ENCODE measurements at places on chromosomes 1 and 21.

DNA sequence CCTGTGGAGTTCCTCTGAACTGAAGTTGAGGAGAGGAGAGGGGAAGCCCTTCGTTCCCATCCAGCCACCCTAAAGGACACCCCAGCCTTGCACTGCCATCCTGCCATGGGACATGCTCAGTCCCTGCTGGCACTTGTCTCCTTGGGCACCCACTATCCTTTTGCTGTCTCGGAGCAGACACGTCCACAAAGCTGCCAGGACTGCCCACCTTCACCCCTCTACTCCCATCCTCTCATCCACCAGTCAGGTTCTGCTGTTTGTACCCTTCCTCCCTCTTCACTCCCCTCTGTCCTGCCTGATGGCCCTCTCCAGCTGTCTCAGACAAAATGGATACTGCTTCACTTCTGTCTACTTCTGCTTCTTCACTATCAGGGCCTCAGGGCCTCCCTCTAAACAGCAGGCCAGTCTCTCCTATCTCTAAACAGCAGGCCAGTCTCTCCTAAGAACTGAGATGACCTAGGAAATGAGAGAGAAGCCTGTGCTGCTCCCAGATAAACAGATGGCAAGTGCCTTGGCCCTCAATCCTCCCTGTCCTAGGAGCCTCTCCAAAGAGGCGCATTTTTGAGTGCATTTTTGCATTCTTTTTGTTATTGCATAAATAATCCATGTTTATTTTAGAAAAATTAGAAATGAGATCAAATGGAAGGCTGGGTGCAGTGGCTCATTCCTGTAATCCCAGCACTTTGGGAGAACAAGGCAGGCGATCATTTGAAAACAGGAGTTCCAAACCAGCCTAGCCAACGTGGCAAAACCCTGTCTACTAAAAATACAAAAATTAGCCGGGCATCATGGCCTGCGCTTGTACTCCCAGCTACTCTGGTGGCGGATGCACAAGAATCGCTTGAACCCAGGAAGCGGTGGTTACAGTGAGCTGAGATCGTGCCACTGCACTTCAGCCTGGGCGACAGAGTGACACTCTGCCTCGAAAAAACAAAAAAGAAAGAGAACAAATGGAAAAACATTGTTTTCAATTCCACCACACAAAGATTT lies 4.4 kb upstream of the PYCR2 start:
- no peak overlapping the region for H3K27ac ChIP-seq
- DNase-seq = no peak
- no peaks in the 10 kb centered on the region for H3K4me1 ChIP-seq
- H3K36me3 ChIP-seq = peaks cover 15% of the 10 kb centered on the region
- H3K4me3 ChIP-seq = no peak overlapping the region

GRCh38 chr1:90763930-90764329 lies 46.8 kb upstream of the BARHL2 start:
- DNase-seq = no peak
- no peaks in the 10 kb centered on the region for H3K36me3 ChIP-seq
- H3K27ac ChIP-seq = no peak overlapping the region
- H3K27me3 ChIP-seq = no peaks in the 10 kb centered on the region
- H3K4me3 ChIP-seq = no peak overlapping the region
- H3K4me1 ChIP-seq = no peaks in the 10 kb centered on the region

GRCh38 chr1:65792669-65793358 lies at the start of gene PDE4B:
TSS of gene PDE4B (plus strand) at chr1:65792895.
- peak; percentile 21 for DNase-seq
- H3K4me1 ChIP-seq = no peaks in the 10 kb centered on the region
- no peaks in the 10 kb centered on the region for H3K36me3 ChIP-seq
- H3K27ac ChIP-seq = no peak within 1 kb of the TSS

DNA sequence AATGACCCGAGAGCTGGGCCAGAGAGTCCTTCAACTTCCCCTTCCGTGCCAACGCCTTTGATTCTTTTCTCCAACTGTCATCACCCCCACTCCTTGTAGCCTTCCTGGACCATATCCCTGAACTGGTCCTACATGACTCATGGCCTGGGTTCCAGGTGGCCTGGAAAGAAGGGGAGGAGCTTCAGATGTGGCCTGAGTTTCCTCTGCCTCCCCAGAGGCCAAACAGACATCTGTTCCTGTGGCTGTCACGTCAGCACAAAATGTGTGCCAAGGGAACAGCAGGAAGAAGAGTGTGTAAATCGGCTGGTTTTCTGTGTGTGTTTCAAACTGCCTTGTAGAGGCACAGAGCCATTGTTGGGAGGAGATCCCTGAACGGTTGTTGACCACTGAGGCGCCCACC lies 24.9 kb upstream of the KIRREL1 start:
- no peak overlapping the region for H3K4me3 ChIP-seq
- H3K27me3 ChIP-seq = no peaks in the 10 kb centered on the region
- DNase-seq = peak; percentile 61
- H3K4me1 ChIP-seq = peaks cover 59% of the 10 kb centered on the region
- no peaks in the 10 kb centered on the region for H3K36me3 ChIP-seq

DNA sequence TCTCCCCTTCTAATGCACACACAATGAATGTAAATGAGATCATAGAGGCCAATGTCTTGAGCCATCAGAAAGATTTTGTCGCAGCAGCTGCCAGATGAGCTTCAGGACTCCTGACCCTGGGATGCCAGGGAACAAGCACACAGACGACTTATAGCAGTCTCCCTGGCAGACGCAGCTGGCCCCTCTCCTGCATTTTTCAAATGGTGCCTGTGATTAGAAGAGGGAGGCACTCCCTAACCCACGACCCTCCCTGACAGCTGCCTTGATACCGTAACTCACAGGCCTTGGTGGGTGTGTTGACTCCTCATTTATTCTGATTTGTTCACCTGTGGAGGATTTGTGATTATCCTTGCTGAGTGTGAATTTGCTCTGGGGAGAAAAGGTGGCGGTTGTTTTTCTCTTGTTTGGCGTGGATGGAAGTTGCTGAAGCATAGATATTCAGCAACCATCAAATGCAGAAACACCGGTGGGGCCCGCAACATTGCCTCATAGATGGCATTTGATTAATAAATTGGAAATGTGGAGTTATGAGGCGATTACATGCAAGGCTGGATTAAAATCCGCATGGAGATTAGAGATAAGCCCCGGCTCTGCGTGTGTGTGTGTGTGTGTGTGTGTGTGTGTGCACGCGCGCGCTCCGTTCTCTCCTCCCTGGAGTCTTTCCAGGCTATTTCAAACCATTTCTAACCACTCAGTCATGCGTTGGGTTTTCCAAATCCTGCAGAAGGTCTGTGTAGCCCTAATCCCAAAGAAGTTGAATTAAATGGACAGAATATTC lies 2.1 kb upstream of the RD3 start:
- H3K36me3 ChIP-seq = no peaks in the 10 kb centered on the region
- H3K4me3 ChIP-seq = no peak overlapping the region
- peaks cover 59% of the 10 kb centered on the region for H3K27me3 ChIP-seq
- no peak overlapping the region for H3K27ac ChIP-seq
- DNase-seq = no peak

DNA sequence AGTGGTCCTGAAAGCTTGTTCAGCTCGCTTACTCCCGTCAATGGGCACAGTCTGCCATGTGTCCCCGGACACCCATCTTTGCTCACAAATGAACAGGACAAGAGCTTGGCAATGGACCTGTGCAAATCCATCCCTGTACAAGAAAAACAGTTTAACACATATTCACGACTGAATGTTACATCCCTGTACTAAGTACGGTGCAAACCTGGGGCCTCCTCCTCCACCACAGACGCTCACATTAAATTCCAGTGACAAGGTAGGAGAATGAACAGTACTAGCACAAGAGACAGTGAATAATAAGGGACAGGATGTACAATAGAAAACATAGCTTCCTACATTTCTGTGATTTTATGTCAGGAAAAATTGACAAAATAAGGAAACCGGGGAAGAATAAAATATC lies 187.7 kb downstream of the ASTN1 start:
- peaks cover 18% of the 10 kb centered on the region for H3K27me3 ChIP-seq
- no peak overlapping the region for H3K4me3 ChIP-seq
- DNase-seq = no peak
- no peaks in the 10 kb centered on the region for H3K4me1 ChIP-seq
- H3K27ac ChIP-seq = no peak overlapping the region
- H3K36me3 ChIP-seq = no peaks in the 10 kb centered on the region

DNA sequence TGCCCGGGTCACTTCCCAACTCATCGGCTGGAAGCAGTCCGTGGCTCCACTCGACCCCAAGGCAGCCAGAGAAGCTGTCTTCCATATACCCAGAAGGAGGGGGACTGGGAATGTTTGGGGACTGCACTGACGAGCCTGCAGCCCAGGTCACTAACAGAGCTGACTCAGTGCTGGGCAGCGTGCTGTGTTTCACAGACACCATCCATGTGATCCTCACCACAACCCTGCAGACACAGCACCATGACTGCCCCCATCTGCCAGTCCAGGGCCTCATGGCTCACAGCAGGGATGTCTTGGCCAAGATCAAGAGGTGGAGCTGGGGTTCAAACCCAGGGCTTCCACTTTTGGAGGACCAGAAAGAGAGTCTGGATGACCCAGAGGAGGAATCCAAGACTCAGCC lies 67.9 kb downstream of the KLHDC7A start:
- no peak overlapping the region for H3K27ac ChIP-seq
- H3K36me3 ChIP-seq = no peaks in the 10 kb centered on the region
- no peak overlapping the region for H3K4me3 ChIP-seq
- DNase-seq = no peak
- peaks cover 90% of the 10 kb centered on the region for H3K27me3 ChIP-seq

DNA sequence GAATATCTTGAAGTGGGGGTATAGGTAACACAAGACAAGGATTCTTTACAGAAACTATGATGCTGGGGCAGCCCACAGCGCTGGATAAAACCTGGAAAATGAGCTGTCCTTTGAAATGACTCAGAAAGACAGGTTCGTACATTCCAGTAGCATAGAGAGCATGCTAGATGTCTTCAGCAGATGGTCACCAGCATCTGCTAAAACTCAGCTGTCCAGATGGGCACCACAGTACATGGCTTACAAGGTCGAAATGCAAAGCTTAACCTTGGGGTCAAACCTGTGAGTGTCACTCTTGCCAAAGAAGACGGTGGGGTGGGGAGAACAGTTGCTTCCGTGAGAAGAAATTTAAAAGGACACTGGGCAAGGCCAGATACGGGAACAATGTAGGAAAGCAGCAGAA lies 41.3 kb upstream of the TRIM45 start:
- no peaks in the 10 kb centered on the region for H3K27me3 ChIP-seq
- peaks cover 5% of the 10 kb centered on the region for H3K36me3 ChIP-seq
- no peak overlapping the region for H3K4me3 ChIP-seq

- H3K27ac ChIP-seq = peak overlapping the region; percentile 33
- H3K36me3 ChIP-seq = peaks cover 27% of the 10 kb centered on the region
- no peaks in the 10 kb centered on the region for H3K27me3 ChIP-seq
- DNase-seq = no peak
Measured at GRCh38 chr1:40057310-40058030, 16.9 kb downstream of the CAP1 start.

DNA sequence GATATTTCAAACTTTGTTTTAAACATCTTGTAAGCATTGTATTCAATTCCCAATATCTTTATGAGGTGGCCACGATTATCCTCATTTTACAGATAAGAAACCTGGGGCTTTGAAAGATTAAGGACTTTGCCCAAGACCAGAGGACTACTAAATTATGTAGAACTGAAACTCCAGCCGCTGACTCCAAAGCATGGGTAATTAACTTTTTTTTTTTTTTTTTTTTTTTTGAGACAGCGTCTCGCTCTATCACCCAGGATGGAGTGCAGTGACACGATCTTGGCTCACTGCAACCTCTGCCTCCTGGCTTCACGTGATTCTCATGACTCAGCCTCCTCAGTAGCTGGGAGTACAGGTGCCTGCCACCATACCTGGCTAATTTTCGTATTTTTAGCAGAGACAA lies 68.7 kb downstream of the ALG14 start:
- H3K4me1 ChIP-seq = no peaks in the 10 kb centered on the region
- no peak overlapping the region for H3K27ac ChIP-seq
- no peak for DNase-seq

- H3K4me3 ChIP-seq = no peak overlapping the region
- no peak for DNase-seq
- no peaks in the 10 kb centered on the region for H3K27me3 ChIP-seq
- H3K27ac ChIP-seq = no peak overlapping the region
Measured at GRCh38 chr1:246295968-246296367, 211.1 kb downstream of the SMYD3 start.
